ENCODE measurements at places on chromosomes 7 and 10.

- no peak for DNase-seq
Observed at GRCh38 chr7:97026715-97027426, 2.2 kb upstream of the DLX5 start.

DNA sequence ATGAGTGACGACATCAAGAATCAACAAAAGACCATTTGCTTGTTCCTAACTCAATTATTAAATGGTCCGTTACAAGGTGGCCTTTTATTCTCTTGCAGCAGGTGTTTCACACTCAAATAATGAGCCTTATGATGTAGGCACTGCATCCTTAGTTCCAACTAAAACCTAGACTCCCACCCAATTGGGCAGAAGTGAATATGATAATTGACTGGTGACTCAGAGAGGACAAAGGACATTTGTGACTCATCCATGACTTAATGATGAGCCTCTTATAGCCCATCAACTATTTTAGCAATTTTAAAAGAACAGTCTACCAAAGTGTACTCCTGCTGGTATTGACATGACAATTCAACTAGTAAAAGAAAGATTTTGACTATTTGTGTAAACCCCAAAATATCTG, 1027.8 kb upstream of the PHF14 start:
- DNase-seq, result no peak

- DNase-seq, result peak; percentile 83
Observed at GRCh38 chr10:16950656-16951601, 133.7 kb upstream of the RSU1 start.

DNA sequence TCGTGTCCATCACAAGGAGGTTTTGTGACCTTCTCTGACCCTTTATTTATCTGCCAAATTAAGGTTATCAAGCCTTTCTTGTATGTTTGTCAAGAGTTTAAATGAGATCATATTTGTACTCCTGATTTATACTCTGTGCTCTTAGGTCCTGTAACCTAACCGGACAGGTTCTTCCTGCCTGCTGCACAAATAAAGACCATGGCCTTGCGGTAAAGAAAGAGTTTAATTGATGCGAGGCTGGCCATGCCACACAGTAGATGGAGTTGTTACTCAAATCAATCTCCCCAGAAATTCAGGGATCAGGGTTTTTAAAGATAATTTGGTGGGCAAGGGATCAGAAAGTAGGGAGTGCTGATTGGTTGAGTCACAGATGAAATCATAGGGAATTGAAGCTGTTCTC, 79.5 kb upstream of the LRGUK start:
- DNase-seq, result no peak

Measured in islet precursor cell (in vitro differentiated cells).